ENCODE measurements at places on chromosomes 6 and 20.

DNA sequence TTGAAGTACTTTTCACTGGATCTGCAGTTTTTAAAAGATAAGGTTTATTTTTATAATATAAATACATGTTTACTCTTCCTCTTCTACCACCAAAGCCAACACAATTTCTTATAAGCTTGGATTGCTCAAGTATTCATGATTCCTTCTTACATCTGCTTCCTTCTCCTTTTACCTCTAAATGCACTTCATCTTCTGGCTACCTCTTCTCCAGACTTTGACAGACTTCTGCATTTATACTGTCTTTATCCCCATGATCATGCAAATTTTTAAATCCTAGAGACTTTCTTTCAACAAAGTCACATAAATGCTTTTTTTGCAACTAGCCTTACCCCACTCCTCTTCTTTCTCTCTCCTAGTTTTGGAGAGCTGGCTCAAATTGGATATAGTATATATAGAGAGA is 142.9 kb downstream of the TFAP2B start:
- no peak for DNase-seq

- no peak for DNase-seq
Measured at GRCh38 chr6:12165722-12166280, 124.4 kb upstream of the EDN1 start.

DNA sequence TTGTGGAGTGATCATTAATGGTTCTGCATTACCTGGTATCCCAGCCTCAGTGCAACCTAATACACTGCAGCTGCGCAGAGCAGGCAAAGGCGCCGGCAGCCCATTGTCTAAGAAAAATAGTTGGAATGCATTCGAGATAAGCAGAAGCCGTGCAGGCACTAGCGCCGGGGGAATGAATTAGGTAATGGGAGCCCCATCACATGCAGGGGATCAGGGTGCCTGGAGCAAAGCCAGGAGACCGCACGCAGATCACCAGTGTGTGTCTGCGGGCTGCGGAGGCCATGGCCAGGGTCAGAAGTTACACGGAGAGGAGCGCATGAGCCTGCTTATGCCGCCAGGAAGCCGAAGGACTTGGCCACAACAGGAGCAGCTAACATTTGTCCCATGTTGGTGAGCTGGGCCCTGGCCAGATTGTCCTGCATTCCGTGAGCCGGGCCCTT is 156.8 kb downstream of the DLL1 start:
- no peak for DNase-seq

DNA sequence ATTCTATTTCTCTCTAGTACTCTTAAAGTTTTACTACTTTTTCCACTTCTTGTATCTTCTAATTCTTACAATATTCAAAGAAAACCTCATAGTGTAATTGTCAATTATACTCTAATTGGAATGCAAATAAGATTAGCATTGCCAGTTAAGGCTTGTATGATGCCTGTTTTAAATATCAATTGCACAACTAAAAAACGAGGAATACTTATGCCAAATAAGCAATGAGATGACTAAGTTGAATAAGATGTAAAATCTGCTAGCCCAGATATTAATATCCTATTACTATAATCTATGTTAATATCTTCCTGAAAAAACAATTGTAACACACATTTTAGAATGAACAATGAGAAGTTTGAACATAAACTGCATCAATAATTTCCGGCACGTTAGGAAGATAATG is 13.3 kb upstream of the AKAP7 start:
- DNase-seq, result no peak

DNA sequence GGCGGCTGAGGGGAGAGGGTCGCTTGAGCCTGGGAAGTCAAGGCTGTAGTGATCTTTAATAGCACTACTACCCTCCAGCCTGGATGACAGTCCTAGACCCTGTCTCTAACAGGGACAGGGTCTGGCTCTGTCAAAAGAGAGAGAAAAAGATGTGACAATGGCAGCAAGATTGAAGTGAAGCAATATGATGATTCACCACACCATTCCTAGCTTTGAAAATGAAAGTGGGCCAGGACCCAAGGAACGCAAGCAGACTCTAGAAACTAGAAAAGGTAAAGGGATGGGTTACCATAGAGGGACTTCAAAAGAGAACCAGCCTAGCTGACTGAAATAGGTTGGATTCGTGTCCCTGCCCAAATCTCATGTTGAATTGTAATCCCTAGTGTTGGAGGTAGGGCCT is 426.9 kb downstream of the HTR1B start:
- no peak for DNase-seq

- DNase-seq, result no peak
Measured at GRCh38 chr6:117484052-117484646, 1.7 kb downstream of the DCBLD1 start.

GRCh38 chr6:136424450-136424849 is 125.8 kb downstream of the MAP7 start:
- no peak for DNase-seq

DNA sequence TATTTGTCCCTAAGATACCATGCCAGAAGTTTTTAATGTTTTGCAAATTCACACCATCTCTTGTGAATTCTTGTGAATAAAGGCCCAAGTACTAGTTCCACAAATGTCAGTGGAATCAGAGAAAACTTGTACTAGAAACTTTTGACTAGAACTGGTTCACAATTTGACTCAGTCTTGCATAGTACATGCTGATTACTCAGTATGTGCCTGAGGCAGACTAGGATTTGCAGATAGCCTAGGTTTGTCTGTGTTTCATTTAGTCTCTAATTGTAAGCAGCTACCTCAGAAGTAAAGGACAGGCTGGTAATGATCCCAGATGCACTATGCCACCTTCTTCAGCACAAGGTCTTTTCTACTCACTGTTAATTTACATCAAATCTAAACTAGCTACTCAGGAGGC is 34.2 kb upstream of the GSTA4 start:
- DNase-seq, result no peak

GRCh38 chr6:83065511-83066192 is at the start of gene UBE3D:
Gene UBE3D, minus strand, starts transcription at chr6:83065841. Its CDS starts 123 bp downstream, at chr6:83065718.
- peak; percentile 60 for DNase-seq

DNA sequence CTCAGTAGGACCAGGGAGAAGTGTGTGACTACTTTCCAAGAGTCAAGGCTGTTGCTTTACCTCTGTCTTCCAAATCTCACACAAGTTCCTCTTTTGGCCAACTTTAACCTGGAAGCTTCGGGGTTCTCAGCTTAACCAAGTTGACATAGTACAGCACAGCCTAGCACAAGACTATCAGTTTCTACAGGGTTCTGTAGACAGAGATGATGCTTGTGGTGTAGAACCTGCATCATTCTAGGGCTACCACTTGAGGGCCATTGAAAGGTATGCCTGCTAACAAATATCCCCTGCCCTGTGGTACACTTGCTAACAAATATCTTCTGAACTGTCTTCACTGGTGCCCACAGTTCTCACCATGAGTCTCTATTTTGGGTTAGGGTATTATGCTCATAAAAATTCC is 62.0 kb upstream of the MAP3K7 start:
- no peak for DNase-seq

- DNase-seq, result peak; percentile 66
Measured at GRCh38 chr6:169618526-169619490, 83.0 kb downstream of the WDR27 start.

GRCh38 chr6:39114388-39114703 is 640 bp downstream of the SAYSD1 start:
- DNase-seq, result peak; percentile 23

- DNase-seq, result no peak
Measured at GRCh38 chr20:33686984-33687366, 790 bp upstream of the E2F1 start.

All from renal cortical epithelial cell (primary cell).